ENCODE measurements at places on chromosomes 7 and 10. TPM values are rescaled to one million over a fixed set of nuclear protein-coding genes. Genes with fewer than 3 reads are reported as not detected.

Gene OR2A5
- not detected for total RNA-seq

Gene TEX47
- not detected for total RNA-seq

Gene CDC14C
- total RNA-seq = not detected

Gene GRID1
- total RNA-seq = 0.09 TPM

Gene NPC1L1
- 0.14 TPM for total RNA-seq

Gene FKBP6
- not detected for total RNA-seq

Gene ABCA13
- 1.4 TPM for total RNA-seq

Gene EPHB6
- 2.6 TPM for total RNA-seq

Gene CALY
- total RNA-seq = not detected

Gene STAG3
- total RNA-seq = 0.28 TPM

Gene SLC18A3
- total RNA-seq = not detected

Gene TMEM184A
- 0.09 TPM for total RNA-seq

Gene TLX1
- total RNA-seq = not detected
